ENCODE measurements at places on chromosomes 6 and 20. TPM values are rescaled to one million over a fixed set of nuclear protein-coding genes. Genes with fewer than 3 reads are reported as not detected.
A peak's percentile ranks its signal among the peaks of the same experiment; 100 is the strongest.

PACRG gene
- total RNA-seq, result not detected

- DNase-seq, result no peak
Observed at GRCh38 chr6:43103253-43103876, 27.3 kb downstream of the PTK7 start.

GRCh38 chr6:134535831-134536230, 217.9 kb upstream of the SGK1 start:
- no peak for DNase-seq

SNAI1 gene
- 4.4 TPM for total RNA-seq

- peak; percentile 72 for DNase-seq
Observed at GRCh38 chr20:53865901-53866793, 204.2 kb downstream of the BCAS1 start.

RIPOR3 gene
- total RNA-seq, result 19.1 TPM

DNA sequence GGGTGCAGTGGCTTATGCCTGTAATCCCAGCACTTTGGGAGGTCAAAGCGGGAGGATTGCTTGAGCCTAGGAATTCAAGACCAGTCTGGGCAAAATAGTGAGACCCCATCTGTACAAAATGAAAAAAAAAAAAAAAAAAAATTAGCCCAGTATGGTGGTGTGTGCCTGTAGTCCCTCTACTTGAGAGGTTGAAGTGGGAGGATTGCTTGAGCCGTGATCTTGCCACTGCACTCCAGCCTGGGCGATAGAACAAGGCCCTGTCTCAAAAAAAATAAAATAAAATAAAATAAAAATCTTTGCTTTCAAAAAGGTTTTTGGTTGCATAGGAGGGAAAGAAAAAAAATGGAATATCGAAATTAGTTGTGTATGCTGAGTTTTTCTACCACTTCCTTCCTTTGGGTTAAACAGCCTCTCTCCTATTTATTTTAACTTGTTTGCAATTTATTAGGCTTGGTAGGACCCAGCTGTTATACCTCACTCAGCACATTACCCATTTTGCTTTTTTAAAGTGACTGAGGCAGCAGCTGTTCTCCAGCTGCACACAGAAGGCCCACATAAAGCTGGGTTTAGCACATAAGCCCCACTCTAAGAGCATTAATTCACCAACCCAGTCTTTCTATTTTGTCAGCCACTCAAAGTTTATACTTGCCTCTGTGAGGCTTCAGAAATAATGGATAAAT, 152.3 kb downstream of the ZFAND3 start:
- peak; percentile 25 for DNase-seq

DNA sequence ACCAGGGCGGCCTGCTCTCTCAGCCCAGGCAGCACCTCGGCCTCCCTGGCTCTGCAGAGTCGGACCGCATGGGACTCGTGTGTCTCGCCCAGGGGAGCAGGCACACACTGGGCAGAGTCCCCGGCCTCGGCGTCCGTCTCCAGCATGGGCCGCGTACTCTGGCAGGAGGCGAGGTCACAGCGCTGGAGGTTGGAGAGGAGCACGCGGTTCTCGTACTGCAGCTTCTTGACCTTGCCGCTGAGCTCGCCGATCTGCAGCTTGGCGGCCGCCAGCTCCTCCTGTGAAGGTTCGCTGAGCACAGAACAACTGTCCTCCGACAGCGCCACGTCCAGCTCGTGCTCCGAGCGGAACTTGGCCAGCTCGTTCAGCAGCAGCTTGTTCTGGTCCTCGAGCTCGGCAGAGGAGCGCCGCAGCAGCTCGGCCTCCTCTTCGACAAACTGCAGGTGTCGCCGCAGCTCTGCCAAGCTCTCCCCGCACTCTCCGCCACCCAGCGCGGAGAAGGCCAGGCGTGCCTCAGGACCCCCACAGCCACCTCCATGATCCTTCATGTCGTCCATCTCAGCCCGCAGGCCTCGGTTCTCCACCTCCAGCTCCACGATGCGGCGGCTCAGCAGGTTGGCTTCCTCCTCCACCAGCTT, 42.0 kb upstream of the DSN1 start:
- no peak for DNase-seq

DNA sequence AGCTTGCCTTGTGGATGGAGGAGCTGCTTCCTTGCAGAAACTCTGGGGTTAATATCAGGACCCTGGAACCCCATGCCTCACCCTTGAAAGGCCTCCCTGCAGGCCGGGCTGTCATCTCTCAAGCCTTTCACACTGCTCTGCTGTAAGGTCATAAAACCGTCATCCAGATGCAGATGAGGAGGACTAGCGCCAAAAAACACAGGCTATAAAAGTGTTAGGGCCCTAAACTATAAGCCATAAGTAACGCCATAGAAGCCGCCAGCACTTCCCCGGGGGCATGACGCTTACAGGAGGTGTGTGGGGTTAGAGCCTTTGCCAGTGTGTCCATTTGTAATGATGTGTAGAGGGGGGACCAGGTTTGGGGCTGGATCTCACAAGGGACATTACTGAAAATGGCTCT, 47.6 kb downstream of the CDH4 start:
- no peak for DNase-seq

GRCh38 chr6:130945401-130945919, 117.6 kb downstream of the EPB41L2 start:
- no peak for DNase-seq

- DNase-seq, result no peak
Observed at GRCh38 chr6:54613596-54613995, 233.0 kb upstream of the FAM83B start.

EFCAB8 gene
- total RNA-seq, result 0.13 TPM

IRF4 gene
- total RNA-seq, result 0.37 TPM

DNA sequence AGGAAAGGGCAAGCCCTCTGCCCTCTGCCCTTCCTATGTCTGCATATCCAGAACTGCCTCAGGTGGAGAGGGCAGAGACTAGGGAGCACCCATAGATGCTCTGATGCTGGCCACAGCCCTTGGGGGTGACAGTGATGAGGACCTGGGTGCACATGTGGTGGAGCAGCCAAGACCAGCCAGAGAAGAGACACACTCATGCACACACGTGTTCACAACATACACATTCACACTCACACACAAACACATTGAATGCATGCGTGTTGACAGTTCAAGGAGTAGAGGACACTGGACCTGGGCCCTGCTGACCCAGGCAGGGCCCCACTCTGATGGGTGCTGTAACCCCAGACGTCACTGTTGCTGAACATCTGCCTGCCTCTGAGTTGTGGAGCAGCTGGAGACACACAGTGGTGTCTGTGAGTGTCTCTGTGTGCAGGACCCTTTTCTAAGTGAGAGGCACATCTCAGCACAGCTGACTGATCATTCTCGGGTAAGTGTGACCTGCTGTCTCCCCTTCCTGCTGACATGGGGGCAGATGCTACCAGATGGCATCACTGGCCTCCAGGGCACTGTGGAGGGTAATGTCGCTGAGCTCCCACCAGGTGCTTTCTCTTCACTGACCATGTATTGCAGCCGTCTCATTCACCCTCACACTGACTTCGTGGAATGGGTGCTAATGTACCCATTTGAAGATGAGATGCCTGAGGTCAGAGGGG, 30.1 kb upstream of the MAS1L start:
- no peak for DNase-seq
